HS-27A (cell line): ENCODE measurements at places on chromosomes 6 and 20.

DNA sequence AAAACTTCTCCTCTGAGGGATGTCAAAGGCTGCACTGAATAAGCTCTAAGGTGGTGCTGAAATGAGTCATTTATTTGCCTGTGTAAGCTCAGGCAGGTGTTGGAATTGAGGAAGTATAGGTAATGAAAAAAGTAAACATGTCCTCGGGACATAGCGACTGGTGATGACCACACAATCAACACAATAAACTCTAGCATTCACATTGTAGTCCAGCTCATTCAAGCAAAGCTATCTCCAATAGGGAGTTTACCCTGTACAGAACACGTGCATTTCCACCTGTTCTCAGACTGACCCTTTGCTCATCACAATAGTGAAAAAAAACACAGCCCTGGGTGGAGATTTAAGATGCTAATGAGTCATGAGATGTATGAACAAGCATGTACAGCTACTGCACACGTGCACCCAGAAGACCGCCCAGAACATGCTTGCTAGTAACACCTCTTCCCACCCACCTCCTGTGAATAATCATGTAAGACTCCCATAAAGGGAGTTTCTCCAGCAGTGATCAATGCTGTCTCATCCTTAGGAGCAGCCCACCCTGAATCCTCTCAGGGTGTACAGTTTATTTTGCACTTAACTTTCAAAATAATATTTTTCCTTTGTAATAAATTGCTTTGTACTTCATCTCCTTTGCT, 33.0 kb upstream of the POU5F1 start:
- DNase-seq: no peak

DNA sequence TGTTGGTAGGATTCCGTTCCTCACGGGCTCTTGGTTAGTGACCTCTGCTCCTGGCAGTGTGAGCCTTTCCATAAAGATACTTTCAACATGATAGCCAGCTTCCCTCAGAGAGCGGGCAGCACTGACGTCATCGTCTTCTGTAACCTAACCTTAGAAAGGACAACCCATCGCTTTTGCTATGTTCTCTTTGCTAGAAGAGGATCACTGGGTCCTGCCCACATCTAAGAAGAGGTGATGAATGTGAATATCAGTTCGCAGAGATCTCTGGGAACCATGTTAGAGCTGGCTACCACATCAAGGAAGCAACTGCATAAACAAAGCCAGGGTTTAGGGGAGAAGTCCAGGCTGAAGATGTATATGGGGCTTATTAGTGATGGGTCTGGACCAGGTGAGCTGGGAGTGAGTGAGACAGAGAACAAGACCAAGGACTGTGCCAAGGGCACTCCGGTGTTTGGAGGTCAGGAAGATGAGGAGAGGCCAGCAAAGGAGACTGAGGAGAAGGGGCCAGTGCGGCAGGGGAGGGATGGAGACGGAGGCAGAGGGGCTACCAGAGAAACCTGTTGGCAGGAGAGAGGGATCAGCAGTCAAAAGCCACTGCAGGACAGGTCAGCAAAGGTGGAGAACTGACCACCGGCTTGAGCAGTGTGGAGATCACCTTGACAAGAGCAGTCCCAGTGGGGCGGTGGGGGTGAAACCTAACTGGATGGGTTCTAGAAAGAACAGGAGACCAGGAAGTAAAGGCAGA, 39.7 kb downstream of the PIM1 start:
- DNase-seq: no peak

DNA sequence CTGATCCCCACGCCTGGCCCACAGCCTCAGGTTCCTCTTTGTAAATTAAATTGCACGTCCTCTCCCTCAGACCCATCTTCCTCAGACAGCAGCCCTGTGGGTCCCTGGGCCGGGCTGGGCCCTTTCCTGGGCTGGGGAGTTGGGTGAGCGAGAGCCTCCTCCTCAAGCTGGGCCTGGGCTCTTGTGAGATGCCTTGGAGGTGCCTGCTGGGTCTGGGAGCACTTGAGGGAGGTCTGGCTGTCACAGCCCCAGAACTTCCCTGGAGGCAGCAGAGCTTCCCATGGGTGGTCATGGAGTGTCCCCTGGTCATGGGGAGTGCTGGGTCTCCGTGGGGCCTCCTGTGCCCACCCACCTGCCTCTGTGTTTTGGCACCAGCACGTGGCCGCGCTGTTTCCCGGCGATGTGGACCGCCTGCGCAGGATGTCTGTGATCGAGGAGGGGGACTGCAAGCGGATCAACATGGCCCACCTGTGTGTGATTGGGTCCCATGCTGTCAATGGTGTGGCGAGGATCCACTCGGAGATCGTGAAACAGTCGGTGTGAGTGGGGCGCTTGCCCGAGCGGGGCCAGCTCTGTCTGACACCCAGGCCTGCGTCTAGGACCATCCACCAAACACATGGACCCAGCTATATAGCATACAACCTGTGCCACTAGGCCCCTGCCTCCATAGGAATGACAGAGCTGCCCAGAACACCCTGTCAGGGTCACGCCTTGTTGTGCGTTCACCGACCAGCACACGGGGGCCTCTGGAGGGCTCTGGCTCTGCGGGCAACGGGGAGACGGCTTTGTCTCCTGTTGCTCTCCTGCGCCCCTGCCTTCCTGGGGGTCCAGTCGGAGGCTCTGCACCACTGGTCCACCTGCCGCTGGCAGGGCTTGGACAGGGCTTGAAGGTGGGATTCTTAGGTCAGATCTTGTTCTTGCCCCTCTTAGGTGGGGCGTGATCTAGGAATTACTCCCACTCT, 33.0 kb downstream of the PYGB start:
- no peak for DNase-seq

DNA sequence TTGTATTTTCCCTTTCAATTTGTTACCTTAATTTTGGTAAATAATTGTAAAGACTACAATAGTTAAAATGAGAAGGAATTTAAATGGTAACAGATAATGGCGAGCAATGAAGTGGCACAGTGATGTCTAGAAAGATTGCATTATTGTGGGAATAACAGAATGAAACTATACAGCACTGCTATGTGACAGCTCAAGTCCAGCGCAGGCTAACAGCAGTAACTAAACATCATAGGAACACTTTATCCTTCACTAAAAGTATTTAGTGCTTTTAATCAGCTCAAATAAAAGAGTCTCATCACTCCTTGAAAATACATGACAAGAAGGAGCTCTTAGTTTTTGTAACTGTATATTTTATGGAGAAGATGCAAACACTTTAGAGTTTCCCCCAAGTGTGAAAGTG, 190.8 kb downstream of the TENT5A start:
- DNase-seq: no peak

DNA sequence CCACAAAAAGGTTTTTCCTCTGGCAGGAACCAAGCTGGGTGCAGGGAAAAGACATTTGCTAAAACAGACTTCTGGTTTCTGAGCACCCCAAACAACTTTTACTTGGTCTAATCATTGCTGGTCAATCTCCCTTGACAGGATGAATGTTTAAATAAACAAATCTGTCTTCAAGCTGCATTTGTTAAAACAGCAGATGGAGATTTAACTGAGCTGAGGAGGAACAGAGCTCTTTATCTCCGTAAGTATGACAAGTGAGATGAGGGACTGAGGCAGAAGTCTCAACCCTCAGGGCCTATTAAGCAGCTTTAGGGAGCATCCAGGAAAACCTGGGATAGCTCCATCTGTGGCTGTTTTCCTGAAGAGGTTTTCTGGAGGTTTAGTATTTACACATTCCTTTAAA, 40.6 kb downstream of the NINL start:
- DNase-seq: no peak

DNA sequence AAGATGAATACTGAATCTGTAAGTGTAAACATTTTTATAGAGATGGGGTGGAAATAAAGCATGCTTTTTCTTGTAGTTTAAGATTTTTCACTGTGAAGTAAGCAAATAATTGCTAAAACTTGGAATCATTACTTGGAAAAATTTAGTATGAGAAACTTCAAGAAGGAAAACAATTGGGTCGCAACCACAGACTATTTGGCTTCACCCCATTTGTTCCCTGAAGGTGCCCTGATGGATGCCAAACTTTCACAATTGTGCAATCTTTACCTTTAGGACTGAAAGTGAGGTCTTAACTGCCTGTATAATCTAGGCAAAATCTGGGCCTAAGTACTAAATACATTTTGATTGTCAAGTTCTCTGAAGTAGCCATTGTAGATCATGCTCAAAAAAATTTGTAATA, 330.1 kb downstream of the HDGFL1 start:
- no peak for DNase-seq

DNA sequence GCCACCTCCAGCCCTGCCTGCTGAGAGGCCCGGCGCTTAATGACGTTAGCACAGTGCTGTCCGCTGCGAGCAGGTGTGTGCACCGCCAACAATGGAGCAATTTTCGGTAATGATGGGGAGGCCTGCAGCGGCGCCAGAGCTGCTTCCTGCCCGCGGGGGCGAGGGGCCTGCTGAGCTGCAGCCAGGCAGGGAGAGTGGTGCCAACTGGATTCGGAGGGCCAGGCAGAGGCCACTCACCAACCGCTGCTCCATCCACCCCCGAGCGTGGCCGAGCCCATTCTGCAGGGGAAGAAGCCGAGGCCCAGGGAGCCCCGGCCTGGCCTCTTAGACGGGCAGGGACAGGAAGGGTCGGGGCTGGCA, 9.6 kb downstream of the HRH3 start:
- no peak for DNase-seq
